ENCODE measurements at places on chromosomes 3 and 15.

GRCh38 chr3:179081885-179082284 lies 10.3 kb upstream of the ZMAT3 start:
- DNase-seq = no peak

DNA sequence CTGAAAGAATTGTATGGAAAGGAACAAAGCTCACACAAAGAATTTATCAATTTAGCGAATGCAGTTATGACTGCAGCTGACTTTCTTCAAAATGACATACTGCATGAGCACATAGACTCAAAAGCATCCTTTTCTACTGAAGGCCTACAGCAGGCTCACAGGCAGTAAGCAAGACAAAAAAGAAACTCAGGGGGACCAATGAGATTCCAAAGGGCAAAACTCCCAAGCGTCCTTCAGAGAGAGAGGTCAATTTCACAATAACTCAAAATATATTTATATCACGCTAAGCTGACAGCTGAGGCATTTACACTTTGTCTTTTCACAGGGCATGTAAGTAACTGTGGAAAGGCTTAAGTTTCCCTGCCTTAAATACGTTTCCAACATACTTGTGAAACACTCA lies 427.9 kb upstream of the RASGRP1 start:
- no peak for DNase-seq

DNA sequence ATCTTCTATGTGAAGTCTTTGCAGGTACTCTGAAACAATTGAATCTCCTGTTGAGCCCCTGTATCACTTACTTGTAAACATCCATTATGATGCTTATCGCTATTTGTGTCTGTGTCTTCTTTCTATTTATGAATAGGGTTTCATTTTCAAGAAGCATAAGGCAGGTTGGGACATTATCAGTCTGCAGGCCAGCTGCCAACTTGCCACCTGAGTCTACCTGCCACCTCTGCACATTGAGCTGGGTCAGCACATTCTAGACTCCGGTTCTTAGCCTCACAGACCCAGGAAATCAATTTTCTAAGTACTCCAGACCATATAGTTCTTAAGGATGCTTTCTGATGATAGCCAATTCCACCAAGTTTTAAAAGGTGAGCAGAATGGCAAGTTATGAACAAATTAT lies 105.7 kb upstream of the MCTP2 start:
- no peak for DNase-seq

- DNase-seq = no peak
Measured at GRCh38 chr3:125461896-125462295, 58.1 kb downstream of the SNX4 start.

DNA sequence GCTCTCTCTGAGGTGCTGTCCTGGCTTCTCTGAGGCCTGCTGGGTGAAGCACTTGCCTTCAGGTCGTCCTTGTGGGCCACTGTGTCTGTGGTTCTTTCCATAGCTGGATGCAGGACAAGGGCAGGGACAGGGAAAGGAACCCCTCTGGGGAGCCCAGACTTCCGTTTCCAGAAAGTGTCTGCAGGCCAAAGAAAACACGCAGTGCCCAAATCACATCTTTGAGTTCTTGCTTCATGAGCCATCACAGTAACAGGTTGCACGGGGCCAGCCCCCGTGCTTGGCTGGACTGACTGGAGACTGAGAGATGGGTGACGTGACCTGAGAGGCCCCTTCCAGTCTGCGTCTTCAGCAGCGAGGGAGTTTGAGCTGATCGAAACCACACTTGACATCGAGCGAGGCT lies 115.8 kb downstream of the GABRG3 start:
- DNase-seq = no peak

DNA sequence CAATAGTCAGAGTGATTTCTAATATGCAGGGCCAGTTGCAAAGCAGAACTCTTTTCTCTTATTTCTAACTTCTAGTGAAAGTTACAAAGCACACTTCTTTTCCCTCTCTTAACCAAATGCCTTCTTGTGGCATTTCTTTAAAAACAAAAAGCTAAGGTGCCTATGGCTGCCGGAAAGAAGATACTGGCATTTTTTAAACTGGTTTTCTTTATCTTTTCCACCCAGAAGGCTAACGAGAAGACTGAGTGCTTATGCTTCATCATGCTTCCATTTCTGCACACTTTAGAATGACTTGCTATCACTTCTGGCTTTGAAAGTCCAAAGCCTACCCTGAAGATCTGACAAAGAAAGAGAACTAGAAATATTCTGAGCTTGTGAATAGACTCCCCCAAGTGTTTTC lies 141.3 kb downstream of the P2RY1 start:
- no peak for DNase-seq

DNA sequence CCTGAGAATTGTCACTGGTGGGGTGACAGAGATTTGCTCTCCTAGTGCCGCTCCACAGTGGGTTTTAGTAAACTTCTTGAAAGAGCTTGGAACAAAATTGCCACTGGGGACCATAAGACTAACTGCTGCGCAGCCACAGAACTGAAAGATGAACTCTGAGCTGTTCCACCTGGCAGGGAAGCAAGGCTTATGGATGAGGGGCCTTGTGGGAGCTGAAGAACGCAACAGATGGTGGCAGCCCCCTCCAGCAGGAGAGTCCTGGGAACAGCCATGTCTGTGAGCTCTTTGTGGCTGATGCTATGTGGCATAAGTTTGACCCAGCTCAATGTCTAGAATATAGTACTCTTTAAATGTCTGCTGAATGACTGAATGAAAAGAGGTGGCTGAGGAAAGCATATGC lies 66.8 kb upstream of the C2CD4B start:
- DNase-seq = peak; percentile 21

DNA sequence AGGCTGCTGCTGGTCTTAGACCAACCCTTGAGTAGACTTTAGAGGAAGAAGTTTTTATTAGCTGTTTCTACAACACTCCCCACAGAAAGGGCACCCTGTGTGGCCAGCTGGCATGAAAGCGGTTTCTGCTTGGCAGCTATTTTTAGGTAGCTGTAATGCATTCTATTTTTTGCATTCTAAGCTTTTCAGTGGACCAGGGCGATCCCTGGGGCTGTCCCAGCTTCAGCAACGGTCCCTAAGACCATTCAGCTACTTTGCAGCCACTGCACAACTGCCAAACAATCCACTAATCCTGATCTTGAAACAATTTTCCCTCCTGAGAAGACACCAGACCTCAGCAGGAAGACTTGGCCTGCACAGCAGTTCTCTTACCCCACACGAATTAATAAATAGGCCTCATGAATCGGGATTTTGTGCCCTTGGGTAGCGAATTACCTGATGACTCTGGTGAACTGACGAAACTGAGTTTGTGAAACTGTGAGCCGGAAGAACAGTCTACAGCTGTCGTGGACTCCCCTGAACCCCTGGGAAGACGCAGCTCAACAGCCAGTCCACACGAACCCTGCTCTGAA lies 14.6 kb upstream of the TFRC start:
- peak; percentile 76 for DNase-seq

DNA sequence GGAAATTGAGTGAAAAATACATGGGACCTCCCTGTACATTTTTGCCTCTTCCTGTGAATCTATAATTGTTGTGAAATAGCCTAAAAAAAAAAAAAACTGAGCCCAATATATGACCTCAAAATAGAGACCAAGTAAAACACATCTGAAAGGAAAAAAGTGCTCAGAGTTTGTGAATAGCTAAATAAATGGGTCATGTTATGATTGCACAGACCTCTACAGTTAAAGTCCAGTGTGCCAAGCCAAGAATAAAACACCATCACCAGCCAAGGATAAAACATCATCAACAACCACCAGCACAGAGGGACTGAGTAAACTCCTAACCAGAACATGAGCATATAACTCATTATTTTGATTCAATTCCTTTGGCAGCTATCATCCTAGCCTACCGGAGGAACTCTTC lies 115.6 kb upstream of the AGTR1 start:
- DNase-seq = no peak

GRCh38 chr15:96619174-96619573 lies 288.7 kb downstream of the NR2F2 start:
- no peak for DNase-seq

GRCh38 chr3:20101041-20101440 lies 60.8 kb downstream of the KAT2B start:
- no peak for DNase-seq

DNA sequence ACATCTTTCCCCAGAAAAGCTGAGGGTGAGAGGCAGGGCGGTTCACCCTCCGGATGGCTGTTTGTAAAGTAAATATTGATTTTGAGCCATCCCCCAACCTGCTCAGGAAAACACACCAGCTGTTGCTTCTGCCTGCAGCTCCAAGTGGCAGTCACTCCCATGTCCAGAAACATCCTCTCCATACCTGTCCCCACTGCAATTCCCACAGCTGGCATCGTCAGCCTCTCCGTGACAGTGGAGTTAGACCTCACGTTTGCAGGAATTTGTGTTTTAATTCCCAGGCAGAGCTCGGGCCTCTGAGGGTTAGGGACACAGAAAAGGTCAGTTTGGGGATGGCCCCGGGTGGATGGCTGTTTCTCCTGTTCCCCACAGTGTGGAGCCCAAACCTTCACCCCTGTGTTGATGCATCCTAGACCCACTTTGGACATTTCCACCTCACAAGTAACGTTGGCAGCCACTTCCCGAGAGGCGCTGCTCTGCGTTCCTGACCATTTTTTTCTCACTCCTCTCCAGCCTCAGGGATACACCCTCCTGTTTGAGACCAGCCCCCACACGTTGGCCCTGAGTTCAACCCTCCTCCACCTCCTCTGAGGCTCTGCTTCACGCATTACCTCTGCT lies 11.8 kb upstream of the FAM174B start:
- DNase-seq = peak; percentile 33

- DNase-seq = no peak
Measured at GRCh38 chr15:42070279-42070975, 23.9 kb downstream of the PLA2G4D start.

- DNase-seq = no peak
Measured at GRCh38 chr3:69724722-69725435, 14.4 kb upstream of the MITF start.

DNA sequence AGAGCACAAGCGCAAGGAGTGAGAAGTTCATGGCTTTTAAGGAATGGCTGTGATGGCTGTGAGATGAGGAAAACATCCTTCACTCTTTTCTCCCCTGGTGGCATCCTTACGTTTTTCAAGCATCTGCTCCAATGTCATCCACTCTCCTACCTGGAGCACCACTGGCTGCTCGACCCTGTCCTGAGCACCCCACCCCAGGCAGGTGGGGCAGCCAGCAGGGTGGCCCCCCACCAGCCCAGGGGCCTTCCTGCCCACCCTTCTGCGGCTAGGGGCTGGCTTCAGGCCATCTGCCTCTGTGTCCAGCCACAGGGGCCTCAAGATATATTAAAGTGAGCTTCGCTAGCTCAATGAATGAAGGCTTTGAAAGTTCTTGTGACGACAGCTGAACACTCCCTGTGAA lies 56.1 kb downstream of the ATP10A start:
- no peak for DNase-seq

DNA sequence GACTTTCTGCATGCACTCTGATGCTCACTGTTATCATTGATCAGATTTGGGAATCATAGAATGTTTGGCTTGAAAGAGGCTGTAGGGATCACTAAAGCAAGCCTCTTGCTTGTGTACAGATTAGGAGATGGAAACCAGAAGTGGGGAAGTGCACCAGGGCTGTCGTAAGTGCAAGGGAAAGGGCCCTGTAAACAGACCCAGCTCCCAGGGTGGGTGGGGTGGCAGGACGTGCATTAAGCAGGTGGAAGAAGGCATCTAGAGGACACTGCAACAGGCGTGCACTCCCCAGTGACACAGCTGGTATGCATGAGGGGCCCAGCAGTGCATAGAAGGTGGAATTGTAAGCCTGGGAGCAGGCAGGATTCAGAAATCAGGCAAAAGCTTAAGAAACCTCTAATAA lies 58.0 kb upstream of the SLC7A14 start:
- no peak for DNase-seq

- DNase-seq = peak; percentile 71
Measured at GRCh38 chr3:127701280-127701911, 28.6 kb downstream of the ABTB1 start.

DNA sequence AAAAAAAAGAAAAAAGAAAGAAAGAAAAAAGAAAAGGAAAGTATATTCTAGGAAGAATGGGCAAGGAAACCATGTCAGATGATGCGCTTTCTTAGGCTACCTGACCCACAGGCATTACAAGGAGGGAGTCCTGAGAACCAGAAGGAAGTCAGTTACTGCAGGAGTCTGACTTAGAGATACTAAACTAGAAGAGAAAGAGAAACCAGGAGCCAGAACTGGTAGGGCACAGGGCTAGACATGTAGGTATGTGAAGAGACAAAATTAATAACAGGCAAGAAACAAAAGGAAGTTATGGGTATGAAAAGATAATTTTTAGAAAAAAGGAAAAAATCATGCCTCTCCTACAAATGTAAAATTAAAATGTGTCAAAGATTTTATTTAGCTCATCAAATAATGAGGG lies 63.3 kb upstream of the LRRN1 start:
- no peak for DNase-seq

DNA sequence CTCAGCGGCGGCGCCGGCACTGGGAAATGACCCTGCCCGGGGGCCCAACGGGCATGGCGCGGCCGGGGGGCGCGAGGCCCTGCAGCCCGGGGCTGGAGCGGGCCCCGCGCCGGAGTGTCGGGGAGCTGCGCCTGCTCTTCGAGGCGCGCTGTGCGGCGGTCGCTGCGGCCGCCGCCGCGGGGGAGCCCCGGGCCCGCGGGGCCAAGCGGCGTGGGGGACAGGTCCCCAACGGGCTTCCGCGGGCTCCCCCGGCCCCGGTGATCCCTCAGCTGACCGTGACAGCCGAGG lies 172 bp downstream of the ITPKA start:
- DNase-seq = no peak

DNA sequence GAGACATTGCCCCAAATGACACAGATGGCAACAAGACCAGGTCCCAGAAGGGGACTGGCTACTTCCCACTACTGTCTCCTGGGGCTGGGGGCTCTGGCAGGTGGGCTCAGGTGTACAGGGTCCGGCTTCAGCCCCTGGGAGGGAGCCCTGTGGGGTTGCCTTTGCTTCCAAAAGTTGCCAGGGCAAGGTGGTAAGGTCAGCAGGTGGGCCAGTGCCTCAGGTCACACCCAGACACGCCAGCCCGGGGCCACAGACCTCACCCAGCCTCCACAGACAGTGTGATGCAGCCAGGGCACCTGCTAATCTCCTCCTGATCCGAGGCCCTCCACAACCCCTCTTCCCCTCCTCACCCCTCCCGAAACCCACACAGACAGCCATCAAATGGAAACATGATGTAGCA lies 7.5 kb downstream of the OXTR start:
- DNase-seq = no peak

DNA sequence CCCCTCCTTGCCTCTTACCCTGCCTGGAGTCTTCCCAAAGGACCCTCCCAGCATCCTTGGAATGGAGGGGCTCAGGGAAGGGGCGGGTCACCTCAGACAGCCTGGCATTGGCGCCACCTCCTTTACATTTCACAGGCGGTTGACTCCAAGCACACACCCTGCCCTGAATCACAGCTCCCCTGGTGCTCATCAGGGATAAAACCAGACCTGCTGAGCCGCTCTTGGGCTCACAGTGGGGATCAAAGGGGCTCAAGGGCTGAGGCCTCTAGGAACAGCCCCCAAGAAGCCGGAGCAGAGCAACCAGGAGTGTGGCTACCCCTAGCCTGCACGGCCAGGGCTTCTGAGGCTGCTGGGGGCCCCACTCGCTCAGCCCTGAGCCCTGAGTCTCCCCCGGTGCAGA lies 16.6 kb downstream of the LINGO1 start:
- no peak for DNase-seq

GRCh38 chr15:40052604-40053003 lies 13.6 kb upstream of the SRP14 start:
- no peak for DNase-seq

GRCh38 chr3:52005571-52005986 lies 9.9 kb upstream of the RPL29 start:
- DNase-seq = peak; percentile 84

GRCh38 chr3:5332270-5332956 lies 144.9 kb downstream of the EDEM1 start:
- no peak for DNase-seq

Measured in muscle of leg (tissue), 16 donors.